ENCODE measurements at places on chromosomes 1 and 21.
A peak's percentile ranks its signal among the peaks of the same experiment; 100 is the strongest.

- peak; percentile 53 for DNase-seq
Measured at GRCh38 chr1:147225193-147225730, at the start of gene FMO5. TSS of gene FMO5 (minus strand) at chr1:147225339. CDS start at chr1:147225029, 310 bp downstream.

DNA sequence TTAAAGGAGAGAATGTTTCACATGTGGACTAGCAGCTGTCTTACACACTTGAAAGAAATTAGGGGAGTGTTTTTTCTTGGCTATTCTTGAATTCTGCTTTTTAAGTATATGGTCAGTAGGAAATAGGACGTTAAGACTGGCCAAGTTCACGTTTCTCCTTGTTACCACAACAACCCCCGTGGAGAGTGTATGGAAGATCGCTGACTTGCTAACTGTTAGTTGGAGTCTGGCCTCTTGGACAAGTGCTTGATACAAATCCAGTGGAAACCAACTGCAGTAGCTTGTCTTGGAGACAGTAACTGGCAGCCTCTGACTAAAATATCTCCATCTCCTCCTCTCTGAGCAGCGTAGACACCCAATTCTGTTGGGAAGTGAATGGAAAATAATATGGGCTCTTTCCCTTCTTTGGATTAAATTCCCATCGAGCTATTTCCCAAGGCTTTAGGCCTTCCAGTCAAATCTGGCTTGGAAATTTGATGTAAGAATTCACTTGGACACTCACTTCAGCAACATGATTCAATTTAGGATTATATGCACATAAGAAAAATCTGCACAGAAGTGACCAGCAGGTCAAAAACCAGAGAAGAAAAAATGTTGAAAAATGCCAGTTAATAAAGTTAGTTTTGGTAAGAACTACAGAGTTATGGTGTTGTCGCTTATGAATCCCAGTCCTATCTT lies 3.6 kb upstream of the NFIA start:
- DNase-seq: no peak

GRCh38 chr1:54124472-54124871 lies 28.3 kb downstream of the CDCP2 start:
- no peak for DNase-seq

DNA sequence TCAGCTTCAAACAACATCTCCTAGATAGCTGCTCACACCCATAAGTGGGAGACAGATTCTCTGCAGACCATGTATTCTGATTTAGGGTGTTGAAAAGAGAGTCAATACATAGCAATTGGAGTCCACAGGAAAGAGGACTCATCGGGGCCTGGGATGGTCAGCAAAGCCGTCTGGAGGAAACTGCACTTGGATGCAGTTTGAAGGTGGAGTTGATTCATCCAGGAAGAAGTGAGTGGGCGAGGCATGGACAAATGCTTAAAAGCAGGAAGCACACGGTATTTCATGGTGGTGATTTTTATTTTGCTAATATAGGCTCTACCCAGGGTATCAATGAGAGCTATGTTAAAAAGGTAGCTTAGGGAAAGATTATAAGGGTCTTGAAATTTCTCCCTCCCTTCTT lies 36.8 kb upstream of the DIRAS3 start:
- no peak for DNase-seq
